ENCODE measurements at places on chromosomes 5 and 9.
A peak's percentile ranks its signal among the peaks of the same experiment; 100 is the strongest.

DNA sequence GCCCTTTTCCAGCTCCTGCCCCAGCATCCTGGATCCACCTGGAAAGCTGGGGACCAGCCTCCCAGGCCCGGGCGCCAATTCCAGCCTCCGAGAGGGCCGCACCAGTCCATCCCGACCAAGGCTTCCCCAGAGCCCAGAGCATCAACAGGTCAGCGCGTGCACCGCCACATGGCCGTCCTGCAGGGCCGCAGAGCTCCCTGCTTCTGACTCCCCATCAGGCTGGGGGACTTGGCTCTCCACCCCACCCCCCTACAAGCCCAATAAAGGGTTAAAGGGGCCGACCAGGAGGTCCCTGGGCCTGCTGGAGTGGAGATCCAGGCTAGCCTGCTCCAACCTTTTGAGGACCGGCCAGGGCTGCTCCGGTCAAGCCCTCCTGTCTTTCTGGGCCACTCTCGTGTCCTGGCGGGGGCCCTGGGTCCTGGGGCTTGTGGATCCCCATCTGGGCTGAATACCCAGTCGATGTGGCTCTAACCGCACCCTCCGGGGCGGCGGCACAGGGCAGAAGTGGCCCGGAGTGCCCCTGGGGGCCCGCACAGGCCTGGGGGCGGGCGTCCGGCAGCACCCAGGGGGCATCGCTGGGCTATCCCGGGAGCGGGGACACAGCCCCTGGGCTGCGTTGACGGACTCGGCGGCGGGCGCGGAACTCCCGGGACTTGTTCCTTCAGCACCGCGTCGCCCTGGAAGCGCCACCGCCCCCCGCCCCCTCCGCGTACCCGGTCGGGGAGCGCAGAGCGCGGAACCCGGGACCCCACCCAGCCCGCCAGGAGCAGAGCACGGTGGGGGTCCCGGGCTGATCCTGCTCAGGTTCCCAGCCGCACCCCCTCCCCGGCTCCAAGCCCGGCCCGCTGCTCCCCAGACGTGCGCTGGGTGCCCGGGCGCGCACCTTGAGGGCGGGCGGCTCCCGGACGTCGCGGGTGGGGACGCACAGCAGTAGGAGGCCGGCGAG lies 590 bp downstream of the ENTPD2 start:
- DNase-seq: no peak

GRCh38 chr5:54570916-54571315 lies 53.4 kb downstream of the SNX18 start:
- DNase-seq: no peak

DNA sequence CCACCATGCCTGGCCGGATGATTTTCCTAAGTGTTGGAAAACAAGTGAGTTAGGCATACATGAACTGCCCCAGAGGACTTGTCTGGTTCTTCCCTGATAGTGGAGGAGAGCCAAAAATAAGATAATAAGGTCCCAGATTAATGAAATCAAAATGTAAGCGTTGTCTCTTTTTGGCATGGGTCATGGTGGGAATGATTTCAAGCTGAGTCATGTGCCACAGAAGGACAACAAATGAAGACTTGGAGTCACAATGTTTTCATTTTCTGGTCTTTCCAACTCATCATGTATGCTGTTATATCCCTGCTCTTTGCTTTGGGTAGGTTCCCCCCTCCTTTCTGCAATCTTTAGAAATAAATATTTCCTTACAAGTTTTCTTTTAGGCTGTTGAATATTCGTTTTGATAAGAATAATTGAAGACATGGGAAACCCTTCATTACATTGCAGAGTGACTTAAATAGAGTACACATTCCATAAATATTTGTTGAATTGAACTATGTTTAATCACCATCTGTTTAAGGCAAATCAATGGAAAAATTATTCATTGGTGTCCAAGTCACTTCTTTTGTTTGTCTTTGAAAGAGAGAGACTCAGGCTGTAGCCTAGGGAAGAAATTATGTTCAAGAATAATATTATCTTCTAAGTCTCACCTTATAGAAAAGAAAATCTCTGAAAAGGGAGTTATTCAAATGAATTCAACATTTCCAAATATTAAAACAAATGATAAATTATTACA lies 196.3 kb downstream of the CSNK1G3 start:
- DNase-seq: peak; percentile 73

- DNase-seq: no peak
Observed at GRCh38 chr9:32580631-32581300, 7.8 kb upstream of the NDUFB6 start.

GRCh38 chr9:88947581-88948573 lies 43.4 kb upstream of the S1PR3 start:
- DNase-seq: no peak

- DNase-seq: no peak
Observed at GRCh38 chr9:135214054-135214640, 126.7 kb downstream of the OLFM1 start.

- DNase-seq: no peak
Observed at GRCh38 chr9:111904891-111905291, 8.3 kb downstream of the UGCG start.

DNA sequence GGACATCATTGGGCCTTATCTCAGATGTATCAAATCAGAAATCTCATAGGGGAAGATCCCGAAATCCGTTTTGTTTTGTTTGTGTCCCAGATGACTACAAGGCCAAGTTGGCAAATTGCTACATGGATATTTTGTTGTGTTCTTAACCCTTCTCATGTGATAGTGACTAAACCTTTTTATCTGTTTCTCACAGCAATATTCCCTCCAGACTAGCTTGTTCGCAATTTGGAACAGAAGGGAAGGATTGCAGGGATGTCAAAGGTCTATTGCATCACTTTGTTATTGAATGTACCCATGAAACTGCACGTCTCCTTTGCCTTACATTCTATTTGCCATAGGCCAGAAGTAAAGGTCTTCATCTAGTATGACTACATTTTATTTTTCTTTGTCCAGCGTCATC lies 453.9 kb downstream of the NFIB start:
- DNase-seq: no peak

- no peak for DNase-seq
Observed at GRCh38 chr9:136229096-136230065, 16.2 kb downstream of the QSOX2 start.

- DNase-seq: no peak
Observed at GRCh38 chr5:136035837-136036236, 7.0 kb downstream of the TGFBI start.

DNA sequence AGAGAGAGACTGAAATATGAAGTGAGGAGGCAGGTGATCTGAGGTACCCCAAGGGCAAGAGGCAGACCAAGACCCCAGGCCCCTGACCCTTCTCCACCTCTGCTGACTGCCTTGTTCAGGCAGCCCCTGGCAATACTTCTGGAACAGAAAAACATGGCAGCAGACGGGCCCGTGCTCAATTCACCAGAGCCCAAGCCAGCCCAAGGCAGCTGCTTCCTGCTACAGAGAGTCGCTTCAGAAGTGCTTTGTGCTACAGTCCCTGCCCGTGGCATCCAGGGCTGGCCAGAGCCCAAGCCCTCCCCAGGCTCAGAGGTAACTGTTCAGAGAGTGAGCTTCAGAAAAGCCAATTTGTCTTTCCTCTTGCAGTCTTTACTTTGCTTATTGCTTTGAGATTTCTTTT lies 151.4 kb upstream of the FSTL4 start:
- no peak for DNase-seq

DNA sequence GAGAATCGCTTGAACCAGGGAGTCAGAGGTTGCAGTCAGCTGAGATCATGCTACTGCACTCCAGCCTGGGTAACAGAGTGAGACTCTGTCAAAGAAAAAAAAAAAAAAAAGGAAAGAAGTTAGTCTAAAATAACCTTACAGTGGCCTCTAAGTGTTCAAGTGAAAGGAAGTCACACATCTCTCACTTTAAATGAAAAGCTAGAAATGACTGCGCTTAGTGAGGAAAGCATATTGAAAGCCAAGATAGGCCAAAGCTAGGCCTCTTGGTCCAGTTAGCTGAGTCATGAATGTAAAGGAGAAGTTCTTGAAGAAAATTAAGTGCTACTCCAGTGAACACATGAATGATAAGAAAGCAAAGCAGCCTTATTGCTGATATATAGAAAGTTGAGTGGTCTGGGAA lies 38.1 kb downstream of the ITGA1 start:
- no peak for DNase-seq

DNA sequence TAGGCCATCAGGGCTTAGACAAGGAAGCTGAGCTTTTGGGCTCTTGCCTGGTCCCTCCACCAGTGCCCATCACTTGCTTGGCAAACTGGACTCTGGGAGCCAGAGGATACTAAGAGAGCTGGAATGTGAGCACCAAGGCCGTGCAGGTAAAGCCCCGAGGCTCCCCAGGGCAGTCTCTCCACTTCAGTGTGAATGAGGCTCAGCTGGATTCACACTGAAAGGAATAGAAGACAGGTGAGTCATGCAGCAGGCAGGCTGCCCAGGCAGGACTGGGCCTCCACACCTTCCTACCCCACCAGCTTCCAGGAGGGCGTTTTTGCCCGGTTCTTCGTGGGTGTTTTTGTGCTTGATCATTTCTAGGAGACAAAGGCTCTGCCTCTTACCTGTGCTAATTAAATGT lies 7.3 kb upstream of the CTSV start:
- DNase-seq: no peak

GRCh38 chr5:94693043-94693822 lies 74.8 kb downstream of the SLF1 start:
- peak; percentile 57 for DNase-seq

DNA sequence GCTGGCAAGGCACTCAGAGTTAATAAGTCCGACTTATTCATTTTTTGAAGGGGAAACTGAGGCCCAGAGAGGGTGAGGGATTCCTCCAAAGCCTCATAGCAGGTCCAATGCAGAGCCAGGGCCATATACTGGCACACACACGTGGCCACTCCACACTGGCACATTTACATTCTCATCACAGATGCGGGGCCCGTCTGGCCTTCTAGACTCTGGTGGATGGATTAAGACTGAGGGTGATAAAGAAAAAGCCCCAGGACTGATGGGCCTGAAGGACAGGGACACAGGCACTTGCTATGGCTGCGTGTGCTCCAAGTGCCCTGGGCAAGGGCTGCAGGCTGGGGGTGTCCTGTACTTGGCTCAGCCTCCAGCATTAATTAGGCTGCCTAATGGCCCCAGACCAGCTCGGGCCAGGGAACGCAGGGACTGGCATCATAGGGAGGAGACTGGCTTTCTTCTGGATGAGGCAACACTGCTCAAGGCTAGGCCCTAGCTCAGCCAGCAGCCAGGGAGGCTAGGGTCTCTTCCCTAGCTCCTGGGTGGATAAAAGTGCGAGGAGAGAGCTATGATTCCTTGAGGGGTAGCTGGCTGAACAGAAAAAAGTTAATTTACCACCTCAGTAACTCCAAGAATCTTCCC lies 28.5 kb upstream of the CSF1R start:
- DNase-seq: no peak

DNA sequence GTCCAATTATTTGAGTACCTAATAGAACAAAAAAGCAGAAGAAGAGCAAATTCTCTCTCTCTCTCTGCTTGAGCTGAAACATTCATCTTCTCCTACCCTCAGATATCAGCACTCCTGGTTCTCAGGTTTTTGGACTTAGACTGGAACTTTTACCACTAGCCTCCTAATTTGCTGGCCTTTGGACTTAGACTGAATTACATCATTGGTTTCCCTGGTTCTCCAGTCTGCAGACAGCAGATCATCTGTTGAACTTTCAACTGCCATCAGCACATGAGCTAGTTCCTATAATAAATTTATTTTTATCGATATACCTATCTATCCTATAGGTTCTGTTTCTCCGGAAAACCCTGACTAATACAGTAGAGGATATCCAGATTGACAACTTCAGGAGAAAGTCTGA lies 208.9 kb upstream of the GAS1 start:
- no peak for DNase-seq

GRCh38 chr9:72038408-72038807 lies 22.0 kb downstream of the C9orf57 start:
- DNase-seq: no peak

- no peak for DNase-seq
Observed at GRCh38 chr5:83662558-83662957, 58.1 kb downstream of the HAPLN1 start.

- DNase-seq: no peak
Observed at GRCh38 chr9:127525401-127526188, 74.3 kb downstream of the LRSAM1 start.

DNA sequence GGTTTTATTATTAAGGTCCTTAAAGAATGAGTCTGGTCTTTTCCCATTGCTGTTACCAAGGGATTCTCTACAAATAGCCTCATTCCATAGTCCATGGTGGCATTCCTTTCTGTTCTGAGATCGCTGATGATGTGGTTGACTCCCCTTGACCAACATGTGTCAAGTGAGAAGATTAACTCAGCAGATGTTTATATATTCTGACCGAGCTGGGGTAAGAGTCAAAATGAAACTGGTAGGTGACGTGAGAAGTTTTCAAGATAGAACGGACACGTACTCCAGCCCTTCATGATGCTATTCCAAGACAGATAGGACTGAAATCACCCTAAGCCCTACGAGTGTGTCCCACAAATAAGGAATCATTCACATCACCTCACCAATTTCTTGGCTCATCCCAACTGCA lies 155.5 kb upstream of the WWC1 start:
- no peak for DNase-seq

- no peak for DNase-seq
Observed at GRCh38 chr9:25177858-25178257, 500.4 kb downstream of the TUSC1 start.

DNA sequence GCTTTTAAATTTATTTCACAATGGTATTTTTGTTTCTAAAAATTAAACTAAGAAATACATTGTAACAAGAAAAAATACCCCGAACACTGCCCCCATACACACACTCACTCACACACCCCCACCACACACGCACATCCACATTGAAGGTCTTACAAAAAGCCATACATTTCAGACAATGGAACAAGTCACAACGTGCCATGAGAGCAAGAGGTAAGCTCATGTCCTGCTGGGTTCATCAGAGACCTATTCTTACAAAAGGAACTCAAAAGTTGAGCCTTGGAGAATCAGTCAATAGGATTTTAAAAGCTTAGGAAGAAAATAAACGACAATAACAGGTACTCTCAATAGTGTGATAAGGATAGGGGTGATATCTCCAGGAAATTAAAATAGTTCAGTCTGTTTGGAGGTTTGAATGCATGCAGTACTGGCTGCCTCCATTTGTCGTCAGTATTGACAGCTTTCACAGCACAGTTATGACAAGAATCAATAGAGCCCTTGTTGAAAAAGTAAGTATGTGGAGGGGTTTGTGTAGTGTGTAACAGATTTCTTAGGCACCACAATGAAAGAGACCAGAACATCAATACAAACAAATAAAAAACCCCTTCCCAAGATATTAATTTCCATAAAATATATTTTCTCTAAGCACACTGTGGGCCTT lies 1826.2 kb upstream of the CDH6 start:
- DNase-seq: no peak

- DNase-seq: no peak
Observed at GRCh38 chr5:116502616-116503015, 72.0 kb downstream of the SEMA6A start.

GRCh38 chr9:106622164-106622487 lies 240.8 kb upstream of the ZNF462 start:
- no peak for DNase-seq

All from HS-27A (cell line).